ENCODE measurements at places on chromosomes 2 and 18. TPM values are rescaled to one million over a fixed set of nuclear protein-coding genes. Genes with fewer than 3 reads are reported as not detected.

Gene AKAIN1
- total RNA-seq: not detected

Gene ASPRV1
- 1.1 TPM for total RNA-seq

Gene ADRA2B
- 0.95 TPM for total RNA-seq

Gene PLCL1
- 4.4 TPM for total RNA-seq

Gene LAMA3
- total RNA-seq: 25.5 TPM

Gene IFIH1
- total RNA-seq: 15.9 TPM

Gene ZNF516
- total RNA-seq: 48.5 TPM

Gene PTPRN
- total RNA-seq: 0.60 TPM

Gene GRP
- not detected for total RNA-seq

Gene GLI2
- 9.2 TPM for total RNA-seq

Gene POTEC
- total RNA-seq: not detected

Gene ADD2
- total RNA-seq: 0.95 TPM

Gene LIMS2
- total RNA-seq: 104 TPM

Gene EIF2AK2
- 28.7 TPM for total RNA-seq

Gene GALNT13
- total RNA-seq: 0.23 TPM

Gene TMEM247
- total RNA-seq: not detected

Gene NEU4
- total RNA-seq: 34.8 TPM

Gene KIAA2012
- total RNA-seq: not detected

Gene ELP2
- total RNA-seq: 65.5 TPM

Gene MBD5
- 52.8 TPM for total RNA-seq

Gene ASB18
- total RNA-seq: not detected

Gene RAB6C
- 0.23 TPM for total RNA-seq

Gene C2orf81
- total RNA-seq: 12.9 TPM

Gene MTCL1
- total RNA-seq: 182 TPM

Gene DOK6
- total RNA-seq: 9.6 TPM

Gene PLEK
- total RNA-seq: 9.4 TPM

Gene EVX2
- not detected for total RNA-seq
